DMS 273 treated with DMSO at 0.1 percent for 48 hours (cell line): ENCODE measurements at places on chromosomes 3 and 15.

- DNase-seq: no peak
These were observed 22.6 kb downstream of the SRP14 start for GRCh38 chr15:40016224-40016865.

GRCh38 chr3:70518356-70518755 is 205.9 kb upstream of the MDFIC2 start:
- DNase-seq: no peak

DNA sequence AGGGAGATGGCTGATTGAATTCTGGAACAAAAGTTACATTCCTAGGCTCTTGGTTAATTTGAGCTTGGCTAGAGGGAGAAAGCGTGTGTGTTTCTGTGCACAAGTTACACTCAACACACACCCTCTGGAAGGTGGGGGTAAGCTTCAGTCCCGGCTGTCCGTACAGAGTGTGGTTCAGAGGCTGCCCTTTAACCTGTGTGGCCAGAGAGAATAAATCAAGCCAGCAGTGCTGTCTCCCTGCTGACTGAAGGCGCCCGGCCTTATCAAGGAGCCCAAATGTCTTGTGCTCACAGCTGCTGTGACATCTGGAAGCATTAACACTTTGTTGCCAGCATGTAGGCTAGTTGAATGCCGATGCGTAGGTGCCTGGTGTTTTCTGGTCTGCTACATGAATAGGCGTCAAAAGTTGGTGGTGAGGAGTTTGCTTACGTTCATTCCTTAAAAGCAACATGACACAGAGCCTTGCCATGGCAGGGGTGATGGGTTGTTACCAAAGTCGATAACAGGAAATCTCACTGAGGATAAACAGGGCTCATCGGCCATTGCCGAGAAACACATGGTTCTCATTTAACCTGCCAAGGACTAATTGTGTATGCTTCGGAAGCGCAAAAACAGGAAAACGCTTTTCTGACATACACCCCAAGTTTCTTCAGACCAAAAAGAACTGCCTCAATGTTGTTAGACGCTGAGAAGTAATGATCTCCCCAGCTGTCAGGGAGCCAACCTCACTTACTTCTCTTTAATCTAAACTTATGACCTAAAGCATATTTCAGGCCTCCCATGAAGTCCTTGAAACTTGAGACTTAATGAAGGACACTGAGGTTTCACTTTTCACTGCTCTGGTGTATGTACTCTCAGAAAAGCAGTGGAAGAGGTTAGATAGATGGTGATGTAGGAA is 95.8 kb upstream of the CTDSPL start:
- DNase-seq: no peak

DNA sequence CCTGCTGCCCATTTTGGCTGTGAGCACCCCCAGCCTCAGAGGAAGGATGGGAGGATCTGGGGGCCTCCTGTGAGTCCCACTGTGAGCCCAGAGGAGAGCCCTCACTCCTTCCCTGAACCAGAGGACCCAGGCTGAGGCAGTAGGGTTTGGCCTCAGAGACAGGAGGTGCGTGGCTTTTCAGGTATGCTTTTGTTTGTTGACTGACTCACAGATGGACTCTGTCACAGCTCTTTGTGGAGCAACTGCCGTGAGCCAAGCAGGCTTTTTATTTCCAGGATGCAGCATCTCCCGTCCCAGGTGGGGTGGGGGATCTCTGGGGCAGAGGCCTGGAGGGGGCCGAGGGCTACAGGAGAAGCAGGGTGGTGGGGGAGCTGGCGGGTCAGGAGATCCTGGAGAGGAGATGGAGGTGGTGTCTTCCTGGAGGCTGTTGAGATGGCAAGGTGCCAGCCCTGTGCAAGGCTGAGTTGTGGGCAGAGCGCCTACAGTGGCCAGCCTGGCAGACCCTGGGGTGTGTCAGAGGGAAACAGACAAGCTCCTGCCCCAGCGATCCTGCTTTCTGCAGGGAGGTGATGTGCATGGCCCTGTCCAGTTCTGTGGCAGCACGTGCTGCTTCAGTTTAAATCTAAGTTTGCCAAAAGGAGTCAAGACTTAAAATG is 24.0 kb downstream of the PLXNA1 start:
- DNase-seq: no peak

DNA sequence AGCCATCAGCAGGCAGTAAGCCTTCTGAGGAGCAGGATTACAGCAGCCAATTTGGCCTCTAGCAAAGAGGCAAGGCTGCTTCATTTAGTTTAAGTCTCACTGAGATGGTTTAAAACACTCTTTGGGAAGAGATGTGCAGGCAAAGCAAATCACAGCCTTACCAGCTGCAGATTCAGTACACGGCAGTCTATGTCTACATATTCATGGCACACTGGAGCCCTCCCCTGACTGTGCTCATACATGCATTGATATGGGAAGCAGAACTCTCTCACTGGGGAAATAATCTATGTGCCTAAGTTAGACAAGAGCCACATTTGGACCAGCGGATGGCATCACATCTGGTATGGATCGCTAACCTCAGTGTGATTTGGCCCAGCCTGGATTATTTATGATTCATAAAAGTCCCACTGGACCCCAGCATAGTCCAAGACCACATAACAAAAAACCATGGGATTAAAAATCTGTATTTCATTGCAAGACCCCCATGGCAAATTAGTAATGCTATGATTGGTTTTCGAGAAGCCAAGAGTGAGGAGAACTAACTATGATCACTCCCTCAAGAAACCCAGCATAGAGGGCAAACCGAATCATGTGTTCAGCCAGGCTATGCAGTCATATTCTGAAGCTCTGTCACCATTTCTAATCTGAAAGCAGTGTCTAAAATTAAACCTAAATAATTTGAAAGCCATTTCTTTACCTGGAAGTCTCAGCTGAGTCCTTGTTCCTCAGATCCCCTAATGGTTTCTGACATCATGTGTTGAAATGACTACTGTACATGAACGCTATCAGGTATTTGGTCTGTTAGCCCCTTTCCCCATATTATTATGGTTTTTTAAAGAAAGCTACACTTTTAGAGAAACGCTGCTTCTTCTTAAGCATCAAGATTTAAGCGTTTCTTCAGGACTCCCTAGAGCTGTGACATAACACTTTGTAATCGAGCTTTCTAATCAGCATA is 1.2 kb downstream of the PRICKLE2 start:
- peak; percentile 64 for DNase-seq

DNA sequence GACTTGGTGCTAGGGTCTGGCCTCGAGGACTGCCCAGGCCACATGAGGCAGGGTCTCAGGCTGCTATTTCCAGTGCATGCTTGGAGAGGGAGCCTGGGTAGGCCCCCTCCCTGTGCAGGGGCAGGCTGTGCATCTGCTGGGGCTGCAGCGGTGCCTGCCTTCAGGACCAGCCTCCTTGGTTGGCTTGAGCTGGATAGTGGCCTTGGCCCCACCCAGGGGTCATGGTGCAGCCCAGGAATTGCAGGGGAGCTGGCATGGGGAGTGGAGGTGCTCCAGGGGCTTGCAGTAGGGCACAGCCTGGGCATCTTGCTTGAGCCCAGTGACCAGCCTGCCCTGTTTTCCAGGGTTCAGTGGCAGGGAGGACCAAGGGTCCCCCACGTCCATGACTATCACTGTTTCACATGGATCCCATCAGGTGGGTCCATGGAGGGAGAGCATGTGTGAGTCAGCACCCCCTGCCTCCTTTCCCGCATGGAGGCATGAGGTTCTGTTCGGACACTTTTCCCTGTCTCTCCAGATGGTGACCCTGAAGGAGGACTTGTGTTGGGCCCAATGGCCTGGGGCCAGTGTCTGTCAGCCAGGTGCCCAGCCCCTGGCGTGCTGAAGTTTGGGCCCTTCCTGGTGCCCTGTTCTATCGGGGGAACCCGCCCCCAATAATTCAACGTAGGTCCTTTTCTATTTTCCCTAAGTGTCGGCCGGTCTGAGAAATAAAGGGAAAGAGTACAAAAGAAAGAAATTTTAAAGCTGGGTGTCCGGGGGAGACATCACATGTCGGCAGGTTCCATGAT is 218.6 kb downstream of the SNRPN start:
- DNase-seq: no peak
